ENCODE measurements at places on chromosomes 6 and 20. TPM values are rescaled to one million over a fixed set of nuclear protein-coding genes. Genes with fewer than 3 reads are reported as not detected.
A peak's percentile ranks its signal among the peaks of the same experiment; 100 is the strongest.

The C6orf163 gene
- polyA plus RNA-seq: 0.47 TPM

The HLA-DOB gene
- polyA plus RNA-seq: 0.90 TPM

DNA sequence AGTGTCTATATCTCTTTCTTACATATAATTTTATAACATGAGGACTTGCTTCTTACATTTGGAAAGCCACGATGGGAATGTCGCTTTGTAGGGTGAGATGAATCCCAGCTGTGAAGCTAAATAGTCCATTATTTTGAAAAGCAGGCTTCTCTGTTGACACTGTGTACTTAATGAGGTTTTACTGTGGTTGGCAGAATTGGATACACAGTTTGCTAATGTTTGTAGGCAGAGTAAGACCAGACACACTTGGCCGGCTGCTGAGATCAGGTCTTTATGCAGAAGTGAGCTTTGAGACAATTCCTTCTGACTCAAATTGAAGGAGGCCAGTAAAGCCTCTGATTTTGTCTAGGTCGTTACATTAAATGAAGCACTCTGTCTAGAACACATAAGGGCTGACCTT is 93.0 kb downstream of the NDUFAF5 start:
- DNase-seq: peak; percentile 23

The GPR6 gene
- not detected for polyA plus RNA-seq

The CPXM1 gene
- 19.4 TPM for polyA plus RNA-seq

The ASIP gene
- polyA plus RNA-seq: 0.80 TPM

DNA sequence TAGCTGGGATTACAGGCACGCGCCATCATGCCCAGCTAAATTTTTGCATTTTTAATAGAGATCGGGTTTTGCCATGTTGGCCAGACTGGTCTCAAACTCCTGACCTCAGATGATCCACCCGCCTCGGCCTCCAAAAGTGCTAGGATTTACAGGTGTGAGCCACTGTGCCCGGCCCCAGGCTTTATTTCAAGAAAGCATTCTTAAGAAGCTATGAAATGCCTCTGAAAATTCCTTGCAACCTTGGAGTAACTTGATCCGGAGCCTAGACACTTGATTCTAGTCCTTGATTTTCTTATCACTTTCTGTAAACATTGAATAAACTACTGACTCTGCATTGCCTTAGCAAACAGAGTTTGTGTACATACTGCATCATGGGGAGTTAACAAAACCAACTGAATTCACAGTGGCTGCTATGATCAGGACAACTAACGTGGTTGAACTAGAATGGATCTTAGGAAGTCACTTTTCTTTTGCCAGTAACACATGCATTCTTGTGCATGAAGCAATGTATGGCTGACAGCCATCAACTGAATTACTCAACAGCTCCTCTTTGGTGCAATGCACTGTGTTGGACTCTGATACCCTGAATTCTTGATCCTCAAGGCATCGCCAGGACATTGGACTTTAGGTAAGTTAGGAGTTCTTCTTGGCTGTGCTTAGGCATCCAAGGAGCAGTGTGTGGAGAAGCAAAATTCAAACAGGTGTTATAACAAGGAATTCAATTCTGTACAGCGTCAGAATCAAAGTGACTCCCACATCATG is 102.8 kb upstream of the TMEM170B start:
- DNase-seq: peak; percentile 42

DNA sequence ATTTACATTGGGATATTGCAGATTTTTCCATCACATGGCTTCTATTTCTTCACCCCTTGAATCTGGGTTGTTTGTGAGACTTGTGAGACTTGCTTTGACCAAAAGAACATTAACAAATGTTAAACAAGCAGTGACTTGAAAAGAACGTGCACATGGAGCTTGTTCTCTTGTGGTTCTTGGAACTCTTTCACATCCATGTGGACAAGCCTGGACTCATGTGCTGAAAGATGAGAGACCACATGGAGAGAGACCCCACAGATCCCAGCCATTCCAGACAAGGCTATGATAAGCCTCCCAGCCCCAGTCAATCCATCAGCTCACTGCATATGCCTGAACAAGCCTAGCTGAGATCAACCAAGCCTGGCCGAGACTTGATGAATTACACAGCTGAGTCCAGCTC is 1365.7 kb upstream of the GJE1 start:
- DNase-seq: no peak

GRCh38 chr20:47088335-47088734 is 193.7 kb downstream of the EYA2 start:
- no peak for DNase-seq

- no peak for DNase-seq
Measured at GRCh38 chr6:142226731-142227130, 75.1 kb upstream of the ADGRG6 start.

DNA sequence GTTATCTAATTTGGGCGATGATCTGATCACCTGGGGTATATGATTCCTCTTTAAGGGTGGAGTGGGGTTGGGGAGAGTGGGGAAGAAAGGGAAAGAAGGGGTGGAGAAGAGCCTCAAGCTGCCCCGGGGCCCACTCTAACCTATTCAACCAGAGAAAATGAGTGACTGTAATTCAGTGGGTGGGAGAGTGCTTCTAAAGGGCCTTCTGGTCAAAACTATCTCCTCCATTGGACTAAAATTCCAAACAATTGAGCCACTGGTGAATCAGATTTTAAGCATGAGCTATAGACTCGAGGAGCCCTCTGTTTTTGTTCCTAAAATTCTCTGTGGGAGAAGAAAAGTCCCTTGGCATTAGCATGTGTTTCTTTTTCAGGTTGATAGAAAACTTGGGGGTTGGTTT is 296.8 kb downstream of the CLIC5 start:
- DNase-seq: no peak

- DNase-seq: no peak
Measured at GRCh38 chr6:31961616-31962015, 2.6 kb downstream of the SKIC2 start.

DNA sequence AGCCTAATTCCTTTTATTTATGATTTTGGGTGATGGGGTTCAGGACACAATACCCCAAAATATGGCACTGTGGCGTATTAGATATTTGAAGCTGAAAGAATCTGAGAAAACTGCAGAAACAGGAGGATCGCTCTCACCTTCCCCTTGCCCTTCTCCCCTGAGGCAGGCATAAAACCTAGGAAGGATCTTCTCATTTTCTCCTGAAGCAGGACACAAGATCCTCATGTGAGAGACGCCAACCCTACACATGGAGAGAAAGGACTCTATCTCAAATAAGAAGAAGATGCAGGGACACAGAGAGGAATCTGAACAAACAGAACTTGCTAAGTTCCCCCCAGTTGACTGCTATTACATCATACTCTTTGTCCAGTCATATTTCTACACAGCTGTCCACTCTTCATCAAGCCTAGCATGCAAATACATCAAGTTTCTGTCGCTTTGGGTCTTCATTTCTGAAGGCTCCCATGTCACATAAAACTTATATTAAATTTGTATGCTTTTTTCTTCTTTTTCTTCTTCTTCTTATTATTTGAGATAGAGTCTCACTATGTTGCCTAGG is 109.0 kb downstream of the DTNBP1 start:
- DNase-seq: no peak

DNA sequence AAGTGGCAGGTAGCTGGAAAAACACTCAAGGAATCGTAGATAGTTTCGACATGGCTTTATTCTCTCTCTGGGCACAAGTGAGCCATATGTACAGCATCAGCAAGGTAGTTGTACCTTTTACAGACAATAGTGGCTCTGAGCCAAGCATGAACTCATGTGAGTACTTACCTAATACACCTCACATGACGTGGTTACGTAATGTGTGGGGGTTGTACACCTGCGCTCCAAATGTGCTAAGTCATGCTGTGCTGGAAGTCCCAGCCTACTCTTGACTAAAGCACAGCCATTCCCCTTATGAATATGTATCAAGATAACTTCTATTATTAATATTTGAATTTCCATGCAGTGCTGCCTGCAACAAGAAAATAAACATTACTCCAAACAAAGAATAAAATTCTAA is 78.8 kb upstream of the HMGN3 start:
- no peak for DNase-seq

DNA sequence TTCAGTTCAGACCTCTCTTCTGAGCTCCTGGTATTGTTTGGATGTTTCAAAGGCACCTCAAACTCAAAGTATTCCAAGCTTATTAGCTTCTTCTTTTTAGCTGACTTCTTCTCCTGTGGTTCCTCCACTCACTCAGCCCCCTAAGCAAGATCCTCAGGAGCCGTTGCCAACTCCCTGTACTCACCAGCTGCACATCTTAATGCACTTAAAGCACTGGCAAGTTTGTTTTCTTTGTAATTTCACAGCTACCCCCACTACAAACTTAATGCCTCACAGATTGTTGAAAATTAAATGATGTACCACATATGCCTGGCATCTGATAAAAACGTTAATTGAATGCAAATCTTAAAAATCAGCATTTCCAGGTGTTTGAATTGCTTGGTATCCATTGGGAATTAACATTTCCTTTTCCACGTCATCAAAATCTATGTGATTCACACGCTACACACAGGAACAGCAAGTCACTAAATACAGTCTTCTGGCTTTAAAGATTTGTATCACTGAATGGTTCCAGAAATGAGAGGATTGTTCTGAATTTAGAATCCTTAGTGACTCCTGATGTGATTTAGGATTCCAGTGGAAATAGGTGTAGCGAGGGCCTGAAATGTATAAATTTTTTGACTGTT is 24.5 kb downstream of the CALHM6 start:
- no peak for DNase-seq

- DNase-seq: no peak
Measured at GRCh38 chr6:111676383-111676782, 70.7 kb upstream of the TRAF3IP2 start.

GRCh38 chr6:11202513-11203305 is 29.8 kb downstream of the NEDD9 start:
- DNase-seq: no peak

The MYMX gene
- polyA plus RNA-seq: 0.28 TPM

- no peak for DNase-seq
Measured at GRCh38 chr6:147654103-147654845, 145.8 kb downstream of the SAMD5 start.

The SMLR1 gene
- not detected for polyA plus RNA-seq

The VIP gene
- polyA plus RNA-seq: 13.3 TPM

GRCh38 chr6:144372611-144373594 is 87.8 kb downstream of the UTRN start:
- DNase-seq: no peak

The AFDN gene
- 29.6 TPM for polyA plus RNA-seq

All from urinary bladder (tissue), 4 donors.